ENCODE measurements at places on chromosomes 16 and 17.
A peak's percentile ranks its signal among the peaks of the same experiment; 100 is the strongest.

GRCh38 chr16:56436258-56436657, 10.9 kb upstream of the AMFR start:
- no peak for DNase-seq

DNA sequence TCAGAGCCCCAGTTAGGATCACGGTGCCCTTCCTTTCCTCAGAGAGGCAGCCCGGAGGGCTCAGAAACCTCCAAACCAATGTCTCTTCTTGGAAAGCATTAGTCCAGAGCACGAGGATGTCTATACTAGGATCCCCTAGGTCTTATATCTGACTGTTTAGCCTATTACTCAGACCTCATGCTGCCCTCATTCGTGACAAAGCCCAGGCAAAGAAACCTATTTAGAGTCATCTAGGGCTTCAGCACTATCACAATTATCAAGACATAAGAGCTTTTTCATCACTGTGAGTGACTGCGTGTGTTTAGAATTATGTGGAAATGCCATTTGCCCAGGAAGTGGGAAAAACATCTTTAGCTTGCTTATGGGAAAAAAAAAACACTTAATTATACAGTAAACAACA, 159.8 kb upstream of the NOL11 start:
- DNase-seq = no peak

DNA sequence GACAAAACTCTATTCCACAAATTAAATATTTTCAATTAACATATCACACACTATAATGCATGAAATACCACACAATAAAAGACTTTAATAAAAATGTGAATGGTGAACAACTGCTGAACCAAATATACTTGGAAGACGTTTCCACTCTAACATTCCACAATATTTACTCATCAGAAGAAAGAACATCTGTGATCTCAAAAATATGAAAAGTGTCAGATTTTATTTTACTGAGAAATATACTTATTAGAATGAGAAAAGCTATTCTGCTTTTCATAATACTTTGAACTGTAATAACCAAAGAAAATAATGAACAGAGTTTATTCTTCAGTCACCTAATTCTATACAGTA, 181.8 kb upstream of the AXIN2 start:
- DNase-seq = no peak

DNA sequence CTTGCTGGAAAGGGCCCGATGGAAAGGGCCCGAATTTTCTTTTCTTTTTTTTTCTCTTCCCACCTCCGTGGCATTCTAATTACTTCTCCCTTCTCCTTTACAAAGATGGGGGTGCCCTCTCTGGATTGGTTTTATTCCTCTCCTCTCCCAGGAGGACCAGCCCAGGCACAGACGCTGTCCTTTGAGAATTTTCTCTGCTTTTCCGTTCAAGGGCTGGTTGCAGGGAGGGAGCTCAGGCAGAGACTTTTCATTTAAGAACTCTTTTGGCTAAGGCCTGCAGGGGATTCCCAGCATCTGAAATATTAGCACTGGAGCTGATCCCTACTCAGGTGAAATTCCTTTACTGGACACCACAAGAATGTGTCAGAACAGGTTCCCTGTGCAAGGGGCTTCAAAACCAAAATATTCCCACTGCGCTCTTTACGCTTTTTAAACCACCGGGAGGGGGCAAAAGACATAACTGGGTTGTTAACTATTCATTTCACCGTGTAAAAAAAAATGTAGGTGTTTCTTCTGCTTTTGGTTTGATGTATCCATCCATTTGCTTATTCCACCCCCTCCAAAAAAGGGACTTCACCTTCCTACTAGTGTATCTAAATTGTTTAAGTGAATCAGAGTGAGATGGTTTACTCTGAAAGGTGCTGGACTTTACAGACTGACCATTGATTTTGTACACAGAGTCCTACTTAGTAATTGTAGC, 1.4 kb downstream of the NFAT5 start:
- DNase-seq = no peak

DNA sequence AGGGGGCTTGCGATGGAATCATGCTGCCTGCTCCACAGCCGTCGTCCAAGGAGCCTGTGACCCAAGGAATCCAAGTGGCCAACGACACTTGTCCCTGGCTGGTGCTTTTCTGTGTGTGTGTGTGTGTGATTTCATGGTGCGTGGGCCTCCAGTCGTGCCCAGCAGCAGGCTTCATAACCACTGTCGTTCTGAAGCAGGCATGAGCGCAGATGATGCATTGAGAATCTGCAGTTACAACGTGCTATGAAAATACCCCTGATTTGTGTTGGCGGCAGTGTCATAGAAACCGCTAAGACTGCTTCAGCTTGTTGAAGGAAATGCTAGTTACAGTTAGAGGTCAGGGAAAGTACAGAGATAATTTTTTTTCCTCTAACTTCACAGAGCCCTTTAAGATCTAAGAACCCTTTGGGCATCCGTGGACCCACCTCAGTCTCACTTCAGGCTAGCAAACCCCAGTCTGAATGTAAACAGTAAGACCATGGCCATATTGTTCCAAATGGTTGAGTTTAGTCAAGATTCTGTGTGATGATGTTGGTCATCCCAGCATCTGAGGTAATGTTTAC, 15.6 kb downstream of the C16orf90 start:
- DNase-seq = no peak

DNA sequence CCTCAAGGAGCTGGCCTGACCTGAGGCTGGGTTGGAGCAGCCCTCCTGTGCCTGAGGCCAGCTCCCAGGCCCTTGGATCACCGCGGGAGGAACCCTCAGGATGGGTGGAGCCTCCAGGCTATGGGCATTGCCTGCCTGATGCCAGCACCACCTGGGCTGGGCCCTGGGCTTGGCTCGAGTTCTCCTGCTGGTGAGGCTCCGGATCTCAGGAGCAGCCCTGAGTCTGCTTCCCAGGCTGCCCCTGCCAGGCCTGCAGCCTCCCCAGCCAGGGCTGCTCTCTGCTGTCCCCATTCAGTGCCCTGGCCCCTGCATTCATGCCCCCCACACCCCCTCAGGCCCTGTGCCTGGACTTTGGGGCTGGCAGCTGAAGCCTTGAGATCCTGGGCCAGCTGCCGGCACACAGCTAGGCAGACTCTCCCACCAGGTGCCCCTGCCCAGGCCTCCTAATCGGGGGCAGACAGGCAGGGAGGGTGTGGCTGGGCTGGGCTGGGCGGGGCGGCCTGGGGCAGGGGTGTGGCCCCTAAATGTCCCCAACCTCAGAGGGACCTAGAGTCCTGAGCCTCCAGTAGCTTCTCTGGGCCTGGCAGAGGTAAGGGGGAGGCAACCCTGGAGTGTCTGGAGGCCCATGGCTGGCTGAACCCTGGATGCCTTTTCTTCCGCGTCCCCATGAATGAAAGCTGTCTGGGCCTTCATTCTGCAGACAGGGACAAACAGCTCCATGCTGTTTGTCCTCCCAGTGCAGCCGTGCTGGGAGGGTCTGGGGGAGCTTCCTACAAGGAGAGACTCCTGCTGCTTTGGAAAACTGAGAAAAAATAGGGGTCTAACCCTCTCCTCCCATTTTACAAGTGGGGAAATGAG, 1.1 kb upstream of the PIGQ start:
- no peak for DNase-seq

DNA sequence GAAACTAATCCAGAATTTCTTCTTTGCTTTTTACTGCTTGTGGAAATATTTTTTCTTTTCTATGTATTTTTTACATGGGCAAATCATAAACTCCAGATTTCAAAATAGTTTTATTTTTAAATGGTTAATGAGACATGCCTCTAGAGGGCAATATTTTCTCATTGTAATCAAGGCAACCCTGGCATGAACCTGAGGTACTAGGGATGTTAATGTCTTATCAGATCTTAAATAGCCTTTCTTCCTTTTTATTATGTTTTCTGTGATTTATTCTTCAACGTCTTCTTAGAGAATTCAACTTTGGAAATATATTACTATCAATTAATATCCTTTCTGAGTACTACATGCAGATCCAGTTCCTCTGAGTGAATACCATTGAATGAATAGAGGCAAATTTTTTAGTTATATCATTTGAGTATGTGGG, 324.7 kb downstream of the BCAS3 start:
- DNase-seq = no peak

GRCh38 chr17:7982666-7983065, 19.7 kb upstream of the GUCY2D start:
- no peak for DNase-seq

- DNase-seq = no peak
These were observed 103.8 kb downstream of the RAB11FIP4 start for GRCh38 chr17:31495022-31495885.

DNA sequence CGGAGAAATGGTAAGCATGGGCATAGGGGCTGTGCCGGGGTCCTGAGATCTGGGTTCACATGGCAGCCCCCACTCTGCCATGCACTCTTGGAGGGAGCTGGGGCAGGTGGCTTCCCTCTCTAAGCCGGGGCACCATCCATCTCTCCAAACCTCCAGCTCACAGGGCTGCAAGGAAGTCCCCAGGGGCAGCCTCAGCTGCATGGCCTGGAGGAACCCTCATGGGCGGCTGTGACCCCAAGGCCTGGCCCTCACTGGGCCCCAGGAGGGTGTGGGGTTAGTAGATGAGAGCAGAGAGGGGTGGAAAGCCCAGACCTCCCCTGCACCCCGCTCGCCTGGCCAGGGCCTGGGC, 2.6 kb downstream of the CTRB2 start:
- DNase-seq = no peak

GRCh38 chr17:8520981-8521380, 85.3 kb downstream of the NDEL1 start:
- no peak for DNase-seq

- DNase-seq = no peak
These were observed 18.9 kb downstream of the NUP93 start for GRCh38 chr16:56748826-56749225.

GRCh38 chr16:66170989-66171388, 195.5 kb upstream of the CDH5 start:
- no peak for DNase-seq

GRCh38 chr17:50558941-50559614, 1.4 kb upstream of the CACNA1G start:
- DNase-seq = no peak

DNA sequence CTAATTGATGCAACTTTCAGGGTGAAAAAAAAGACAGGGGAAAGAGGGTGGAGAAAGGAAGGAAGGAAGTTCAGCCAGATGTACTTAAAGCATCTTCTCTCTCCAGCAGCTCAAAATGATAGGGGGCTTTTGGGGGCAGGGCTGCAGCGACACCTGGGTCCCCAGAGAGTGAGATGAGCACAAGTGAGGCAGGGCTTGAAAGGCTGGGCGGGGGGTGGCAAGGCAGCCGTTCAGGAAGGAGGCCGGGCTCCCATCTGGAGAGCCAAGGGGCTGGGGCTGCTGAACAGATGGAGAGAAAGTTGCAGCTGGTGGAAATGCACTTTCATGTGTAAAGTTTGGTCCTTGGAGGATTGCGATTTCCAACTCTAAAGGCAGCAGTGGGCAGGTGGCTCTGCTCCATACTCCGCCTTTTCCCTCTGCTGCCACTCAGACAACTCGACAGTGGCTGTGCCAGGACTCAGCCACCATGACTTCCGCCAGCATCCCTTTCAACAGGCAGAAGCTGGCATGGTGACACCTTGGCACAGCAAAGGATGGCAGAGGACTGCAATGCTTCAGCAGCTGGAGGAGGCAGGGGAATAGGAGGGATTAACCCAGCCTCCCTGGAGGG, 7.7 kb downstream of the SLC35B1 start:
- no peak for DNase-seq

GRCh38 chr17:61444831-61445230, 7.4 kb upstream of the TBX4 start:
- DNase-seq = no peak

GRCh38 chr17:5241861-5242671, 7.4 kb upstream of the SCIMP start:
- DNase-seq = no peak

- DNase-seq = no peak
These were observed 35.9 kb downstream of the TBX4 start for GRCh38 chr17:61487989-61488595.

DNA sequence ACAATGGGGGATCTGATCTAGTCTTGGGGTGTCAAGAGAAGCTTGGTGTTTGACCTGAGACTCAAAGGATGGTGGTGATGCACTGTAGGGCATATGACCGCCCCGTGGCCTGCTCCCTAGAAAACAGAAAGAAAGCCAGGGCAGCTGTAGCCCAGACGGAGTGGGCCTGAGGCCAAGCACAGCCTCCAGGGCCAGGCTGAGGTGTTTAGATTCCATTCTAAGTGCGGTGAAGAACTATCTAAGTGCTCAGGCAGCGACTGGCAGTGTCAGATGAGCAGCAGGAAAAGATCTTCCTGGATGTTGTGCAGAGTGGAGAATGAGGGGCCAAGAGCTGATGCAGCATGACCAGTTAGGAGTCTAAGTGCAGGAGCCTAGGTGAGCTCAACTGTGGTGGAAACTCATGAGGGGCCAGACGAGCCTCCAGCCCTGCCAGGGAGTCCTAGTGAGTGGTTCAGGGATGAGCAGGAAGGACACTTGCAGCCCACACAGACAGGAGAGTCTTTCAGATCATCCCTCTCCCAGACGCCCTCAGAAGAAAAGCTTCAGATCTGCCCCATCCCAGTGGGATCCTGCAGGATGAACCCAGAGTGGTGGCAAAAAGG, 314.2 kb upstream of the CCL2 start:
- no peak for DNase-seq

DNA sequence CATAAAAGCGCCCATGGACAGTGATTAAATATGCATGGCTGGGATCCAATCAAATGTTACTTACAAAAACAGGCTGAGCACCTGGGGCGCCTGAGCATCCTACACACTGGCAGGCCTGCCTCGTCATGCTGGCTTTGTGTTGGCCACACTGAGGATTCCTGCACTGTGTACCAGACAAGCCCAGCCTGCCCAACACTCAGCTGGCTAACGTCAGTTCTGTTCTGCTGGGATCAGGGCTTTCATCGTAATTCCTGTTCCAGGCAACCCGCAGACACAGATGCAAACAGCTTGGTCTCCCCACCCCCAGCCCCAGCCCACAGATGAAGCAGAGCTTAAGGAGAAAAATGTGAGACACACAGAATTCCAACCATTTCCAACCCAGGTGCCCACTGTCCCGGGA, 30.7 kb downstream of the PIMREG start:
- DNase-seq = no peak

DNA sequence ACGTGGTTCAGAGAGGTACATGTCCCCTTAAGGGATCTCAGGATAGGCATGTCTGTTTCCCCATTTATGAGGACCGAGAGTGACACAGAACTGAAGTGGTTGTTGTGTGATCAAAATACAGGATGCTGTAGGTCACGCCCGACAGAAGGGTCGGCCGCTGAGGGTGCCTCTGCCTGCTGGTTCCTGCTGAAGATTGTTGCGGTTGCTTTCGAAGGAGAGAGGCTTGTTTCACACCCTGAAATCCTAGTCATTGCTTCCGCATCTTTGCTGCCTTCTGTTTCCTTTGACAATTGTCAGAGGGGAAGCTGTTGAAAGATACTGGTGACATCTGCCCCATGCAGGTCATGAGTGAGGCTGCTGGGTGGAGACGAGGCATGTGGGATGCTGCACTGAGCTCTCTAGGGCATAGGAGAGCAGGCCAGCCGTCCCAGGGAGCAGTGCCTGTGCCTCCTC, 3.8 kb upstream of the NAT9 start:
- peak; percentile 32 for DNase-seq

DNA sequence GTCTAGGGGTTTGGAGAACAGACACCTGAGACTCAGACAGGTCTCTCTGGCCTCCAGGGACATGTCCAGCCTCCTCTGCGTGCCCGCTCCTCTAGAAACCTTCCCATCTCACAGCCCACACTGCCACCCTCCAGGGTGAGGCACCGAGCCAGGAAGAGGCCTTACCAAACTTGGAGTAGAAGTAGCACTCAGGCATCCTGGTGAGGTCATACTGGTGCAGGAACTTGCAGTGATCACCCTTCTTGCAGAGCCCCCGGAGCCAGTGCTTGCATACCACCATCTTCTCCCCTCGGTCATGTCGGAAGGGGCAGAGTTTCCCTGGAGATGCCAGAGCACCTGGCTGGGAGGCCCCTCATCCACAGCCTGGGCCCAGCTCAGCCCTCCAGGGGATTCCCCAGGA, 4.2 kb downstream of the CPSF4L start:
- DNase-seq = no peak

GRCh38 chr16:47779201-47780016, 318.3 kb downstream of the PHKB start:
- DNase-seq = no peak

Data from stimulated activated CD8-positive, alpha-beta memory T cell treated with anti-CD3 and anti-CD28 coated beads, Interleukin-7, amount 100 ng/mL, for 1 hour (primary cell).